ENCODE measurements at places on chromosomes 3 and 15.

DNA sequence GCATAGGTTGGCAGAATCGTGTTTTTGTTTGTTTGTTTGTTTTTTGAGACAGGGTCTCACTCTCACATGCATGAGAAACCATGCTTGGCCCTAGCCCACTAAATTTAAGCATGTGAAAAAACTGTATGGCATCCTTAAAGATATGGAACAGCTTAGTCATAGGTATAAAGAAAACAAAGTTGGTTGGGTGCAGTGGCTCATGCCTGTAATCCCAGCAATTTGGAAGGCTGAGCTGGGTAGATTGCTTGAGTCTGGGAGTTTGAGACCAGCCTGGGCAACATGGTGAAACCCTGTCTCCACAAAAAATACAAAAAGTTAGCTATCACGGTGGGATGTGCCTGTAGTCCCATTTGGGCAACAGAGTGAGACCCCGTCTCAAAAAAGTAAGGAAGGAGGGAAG lies 25.2 kb downstream of the EXD1 start:
- DNase-seq, result no peak

DNA sequence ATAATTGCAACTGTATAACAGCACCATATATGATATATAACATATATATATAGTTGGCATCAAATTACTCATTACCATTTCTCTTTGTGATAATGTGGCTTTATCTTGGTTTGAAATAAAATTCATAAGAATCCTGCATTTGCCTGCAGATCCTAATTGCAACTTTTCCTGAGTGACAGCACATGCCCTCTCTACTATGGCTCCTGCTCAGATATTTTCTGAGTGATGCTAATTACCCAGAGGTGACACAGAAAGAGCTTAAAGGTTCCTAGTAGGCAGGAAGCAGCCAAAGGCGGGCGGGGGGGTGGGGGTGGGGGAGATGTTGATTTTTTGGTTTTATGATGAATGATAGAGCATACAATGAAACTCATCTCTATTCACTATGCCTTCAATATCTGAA lies 370.6 kb downstream of the MFSD1 start:
- DNase-seq, result no peak

- no peak for DNase-seq
These were observed 106.9 kb downstream of the LRRK1 start for GRCh38 chr15:101025896-101026631.

- DNase-seq, result no peak
These were observed 17.9 kb downstream of the ACSBG1 start for GRCh38 chr15:78216276-78217104.

GRCh38 chr3:24355806-24356205 lies 138.8 kb downstream of the THRB start:
- no peak for DNase-seq
